CD4-positive, alpha-beta T cell treated with Interleukin-2 at 100 ng/mL for 4 hours (primary cell): ENCODE measurements at places on chromosomes 1 and 21.

DNA sequence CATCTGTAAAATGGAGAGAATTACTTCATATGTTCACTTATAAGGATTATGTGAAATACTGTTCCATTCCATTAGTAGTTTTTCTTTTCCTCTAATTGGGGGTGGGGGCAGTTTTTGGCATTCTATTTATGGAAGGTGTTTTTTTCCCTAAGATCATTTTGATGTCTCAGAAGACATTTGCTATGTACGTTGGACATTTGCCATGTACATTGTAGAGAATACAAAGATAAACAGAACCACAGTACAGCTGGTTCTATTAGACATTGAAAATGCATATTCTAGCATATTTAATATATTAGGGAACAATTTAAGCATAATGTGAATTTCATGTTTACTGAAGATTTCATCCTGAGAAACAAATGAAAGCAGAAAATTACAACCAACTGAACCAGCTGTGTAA lies 98.5 kb downstream of the PTBP2 start:
- DNase-seq: no peak

DNA sequence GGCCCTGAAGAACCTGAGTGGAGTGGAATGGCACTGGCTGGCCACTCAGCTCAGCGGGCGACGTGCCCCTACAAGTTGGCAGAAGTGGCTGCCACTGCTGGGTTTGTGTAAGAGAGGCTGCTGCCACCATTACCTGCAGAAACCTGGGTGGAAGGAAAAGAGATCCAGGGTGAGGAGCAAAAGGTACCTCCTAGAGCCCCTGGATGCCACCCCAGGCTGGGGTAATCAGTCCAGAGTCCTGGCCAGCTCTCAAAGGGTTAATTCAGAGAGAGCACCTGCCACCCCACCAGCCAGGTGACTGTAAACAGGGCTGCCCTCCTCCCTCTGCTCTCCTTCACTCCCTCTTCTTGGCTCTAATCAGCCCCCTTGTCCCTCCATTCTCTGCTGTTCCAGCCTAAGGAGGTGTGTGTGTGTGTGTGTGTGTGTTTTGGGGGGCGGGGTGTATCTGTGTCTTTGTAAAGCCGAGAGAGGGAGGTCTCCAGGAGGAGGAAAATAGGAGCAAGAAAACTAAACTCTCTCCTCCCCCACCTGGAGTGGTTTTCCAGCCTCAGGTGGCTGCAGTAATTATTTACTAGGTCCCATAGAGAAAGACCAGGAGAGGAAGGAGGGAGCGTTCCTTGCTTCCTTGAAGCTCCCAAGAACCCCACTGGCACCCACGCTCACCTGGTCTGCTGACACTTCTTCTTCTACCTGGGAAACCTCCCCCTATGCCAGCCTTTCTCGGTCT lies 12.6 kb downstream of the TRIM46 start:
- no peak for DNase-seq

- no peak for DNase-seq
These were observed 57.4 kb downstream of the LGR6 start for GRCh38 chr1:202250982-202251381.

DNA sequence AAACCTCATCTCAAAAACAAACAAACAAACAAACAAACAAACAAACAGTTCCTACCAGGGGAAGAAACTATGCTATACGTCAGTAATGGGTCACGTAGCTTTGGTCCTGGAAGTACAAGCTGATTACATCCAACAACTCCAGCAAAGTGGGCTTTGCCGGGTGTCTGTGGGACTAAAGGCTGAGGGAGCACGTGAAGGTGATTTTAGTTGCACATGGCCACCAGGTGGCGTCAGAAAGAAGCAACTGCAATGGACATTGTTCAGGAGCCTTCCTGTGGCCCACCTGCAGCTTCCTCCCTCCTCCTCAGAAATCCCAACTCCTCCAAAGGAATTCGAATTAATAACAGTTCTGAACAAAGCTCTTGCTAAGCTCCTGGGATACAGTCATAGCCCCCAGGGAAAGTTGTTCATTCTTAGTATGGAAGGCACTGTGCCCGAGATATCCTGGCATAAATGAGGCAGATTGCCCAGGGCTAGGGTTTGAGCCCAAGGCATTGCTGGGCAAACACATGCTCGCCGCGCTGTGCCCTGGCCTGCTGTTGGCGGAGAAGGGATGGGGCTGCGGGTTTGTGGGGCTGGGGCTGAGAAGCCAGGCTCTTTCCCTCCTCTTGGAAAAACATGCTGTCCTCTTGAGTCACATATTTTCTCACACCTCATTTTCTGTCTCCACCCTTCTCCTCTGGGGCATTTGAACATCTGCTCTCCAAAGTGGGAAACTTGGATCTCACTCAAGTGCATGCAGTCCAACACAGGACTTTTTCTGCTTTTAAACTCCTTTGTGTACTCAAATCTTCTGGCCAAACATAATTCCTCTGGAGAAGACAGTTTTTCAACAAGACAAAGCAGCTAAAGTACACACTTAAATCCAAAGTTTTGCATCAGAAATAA lies 28.6 kb downstream of the AKNAD1 start:
- DNase-seq: peak; percentile 70

DNA sequence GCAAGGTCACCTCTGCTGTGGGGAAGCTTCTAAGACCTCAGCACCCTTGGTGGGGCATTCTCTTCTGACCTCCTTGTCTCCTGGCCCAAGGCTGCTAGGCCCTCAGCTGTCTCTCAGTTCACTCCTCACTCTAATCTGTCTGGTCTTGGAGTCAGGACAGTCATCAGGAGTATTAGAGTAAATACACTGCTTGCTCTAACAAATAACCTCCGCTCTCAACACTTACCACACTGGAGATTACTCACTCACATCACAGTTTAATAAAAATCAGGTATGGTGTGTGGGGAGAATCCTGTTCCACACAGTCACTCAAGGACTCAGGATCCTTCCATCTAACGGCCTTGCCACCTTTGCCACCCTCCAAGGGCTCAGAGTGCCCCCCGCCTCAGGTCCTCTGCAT lies 26.6 kb upstream of the TMEM61 start:
- no peak for DNase-seq

- no peak for DNase-seq
These were observed 567.9 kb downstream of the DPYD start for GRCh38 chr1:97352936-97353382.
